ENCODE measurements at places on chromosomes 2 and 18. TPM values are rescaled to one million over a fixed set of nuclear protein-coding genes. Genes with fewer than 3 reads are reported as not detected.

GRCh38 chr2:48131539-48132270, 225.4 kb upstream of the FBXO11 start:
- no peak overlapping the region for H3K27ac ChIP-seq
- DNase-seq = no peak
- H3K36me3 ChIP-seq = no peaks in the 10 kb centered on the region
- peaks cover 3% of the 10 kb centered on the region for H3K27me3 ChIP-seq
- H3K4me1 ChIP-seq = no peaks in the 10 kb centered on the region

DNA sequence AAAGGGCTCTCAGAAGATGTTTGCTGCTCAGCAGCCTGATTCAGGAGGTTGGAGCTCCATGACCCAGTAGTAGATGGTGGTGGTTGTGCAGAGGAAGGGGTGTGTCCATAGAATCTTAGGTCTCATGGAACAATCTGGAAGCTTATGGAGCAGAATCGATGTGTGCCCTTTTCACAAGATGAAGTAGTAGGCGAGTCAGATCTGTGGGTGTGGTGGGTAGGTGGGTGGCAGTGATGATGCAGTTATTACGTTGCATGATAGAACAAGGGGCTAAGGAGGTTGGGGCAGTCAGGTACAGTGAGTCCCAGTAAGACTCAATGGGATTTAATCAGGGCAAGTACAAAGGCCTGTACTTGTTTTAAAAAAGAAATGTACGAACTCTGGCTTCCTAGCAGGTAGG, 9.1 kb downstream of the TET3 start:
- H3K36me3 ChIP-seq = no peaks in the 10 kb centered on the region
- H3K27me3 ChIP-seq = no peaks in the 10 kb centered on the region
- peaks cover 37% of the 10 kb centered on the region for H3K4me1 ChIP-seq
- no peak overlapping the region for H3K4me3 ChIP-seq
- no peak overlapping the region for H3K27ac ChIP-seq

- no peaks in the 10 kb centered on the region for H3K4me1 ChIP-seq
- H3K4me3 ChIP-seq = no peak overlapping the region
- peaks cover 4% of the 10 kb centered on the region for H3K36me3 ChIP-seq
- H3K27me3 ChIP-seq = no peaks in the 10 kb centered on the region
These were observed 162.2 kb downstream of the BABAM2 start for GRCh38 chr2:28052691-28053090.

DNA sequence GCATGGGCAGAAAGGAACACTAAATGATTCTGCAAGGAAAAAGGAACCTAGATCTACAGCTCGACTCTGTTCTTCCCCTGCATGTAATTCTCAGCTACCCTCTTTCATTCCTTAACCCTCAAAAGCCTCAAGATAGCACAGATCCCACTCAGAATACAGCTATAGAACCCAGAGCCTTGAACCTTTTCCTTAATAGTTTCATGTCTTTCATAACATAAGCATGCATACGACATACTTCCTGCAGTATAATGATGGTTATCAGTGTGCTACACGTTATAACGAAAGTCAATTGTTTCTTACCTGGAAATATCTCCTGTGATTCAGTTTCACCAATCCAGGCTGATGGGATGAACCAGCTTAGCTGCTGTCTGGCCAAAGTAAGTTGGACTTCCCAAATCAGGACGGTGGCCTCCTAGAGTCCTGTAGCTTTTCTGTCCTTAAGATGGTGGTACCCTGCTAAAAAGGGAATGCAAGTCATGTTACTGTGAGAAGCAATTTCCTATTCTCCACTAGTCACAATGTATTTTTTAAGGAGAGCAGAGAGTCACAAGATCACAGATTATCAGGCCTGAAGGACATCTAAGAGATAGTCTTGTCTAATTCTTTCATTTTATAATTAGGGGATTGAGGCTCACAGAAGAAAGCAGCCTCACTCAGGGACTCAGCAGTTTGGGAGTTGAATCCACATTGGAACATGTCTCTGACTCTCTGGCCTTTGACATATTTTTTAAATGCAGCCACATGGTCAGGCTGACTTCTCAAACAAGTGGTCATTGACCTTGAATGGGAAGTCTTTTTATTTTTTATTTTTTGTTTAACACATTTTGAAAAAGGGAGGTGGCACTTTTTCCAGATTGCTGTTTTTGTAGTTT, 41.8 kb downstream of the CYRIA start:
- peak overlapping the region; percentile 92 for H3K27ac ChIP-seq
- peaks cover 44% of the 10 kb centered on the region for H3K36me3 ChIP-seq
- no peak overlapping the region for H3K4me3 ChIP-seq
- no peaks in the 10 kb centered on the region for H3K27me3 ChIP-seq

DNA sequence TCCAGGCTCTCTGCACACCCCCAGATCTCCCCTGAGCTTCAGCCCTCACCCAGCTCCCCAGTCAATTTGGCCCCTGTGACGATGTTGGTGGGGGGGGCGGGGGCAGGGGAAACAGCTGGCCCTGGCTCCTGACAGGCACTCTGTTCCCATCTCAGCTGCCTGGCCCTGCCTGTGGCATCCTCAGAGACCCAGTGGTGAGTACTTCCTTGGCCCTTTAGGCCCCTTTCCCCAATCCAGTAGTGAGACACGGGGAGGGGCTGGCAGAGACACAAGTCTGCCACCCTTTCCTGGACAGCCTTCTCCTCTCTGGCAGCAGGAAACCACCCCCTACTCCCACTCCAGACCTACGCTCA, 19.3 kb upstream of the C1QL2 start:
- H3K27me3 ChIP-seq = no peaks in the 10 kb centered on the region
- no peaks in the 10 kb centered on the region for H3K36me3 ChIP-seq
- H3K4me1 ChIP-seq = no peaks in the 10 kb centered on the region
- no peak overlapping the region for H3K27ac ChIP-seq
- no peak overlapping the region for H3K4me3 ChIP-seq

GRCh38 chr2:187986390-187987105, 305.1 kb upstream of the GULP1 start:
- no peaks in the 10 kb centered on the region for H3K27me3 ChIP-seq
- no peak overlapping the region for H3K4me3 ChIP-seq
- H3K4me1 ChIP-seq = peaks cover 20% of the 10 kb centered on the region
- no peak for DNase-seq
- H3K36me3 ChIP-seq = no peaks in the 10 kb centered on the region

DNA sequence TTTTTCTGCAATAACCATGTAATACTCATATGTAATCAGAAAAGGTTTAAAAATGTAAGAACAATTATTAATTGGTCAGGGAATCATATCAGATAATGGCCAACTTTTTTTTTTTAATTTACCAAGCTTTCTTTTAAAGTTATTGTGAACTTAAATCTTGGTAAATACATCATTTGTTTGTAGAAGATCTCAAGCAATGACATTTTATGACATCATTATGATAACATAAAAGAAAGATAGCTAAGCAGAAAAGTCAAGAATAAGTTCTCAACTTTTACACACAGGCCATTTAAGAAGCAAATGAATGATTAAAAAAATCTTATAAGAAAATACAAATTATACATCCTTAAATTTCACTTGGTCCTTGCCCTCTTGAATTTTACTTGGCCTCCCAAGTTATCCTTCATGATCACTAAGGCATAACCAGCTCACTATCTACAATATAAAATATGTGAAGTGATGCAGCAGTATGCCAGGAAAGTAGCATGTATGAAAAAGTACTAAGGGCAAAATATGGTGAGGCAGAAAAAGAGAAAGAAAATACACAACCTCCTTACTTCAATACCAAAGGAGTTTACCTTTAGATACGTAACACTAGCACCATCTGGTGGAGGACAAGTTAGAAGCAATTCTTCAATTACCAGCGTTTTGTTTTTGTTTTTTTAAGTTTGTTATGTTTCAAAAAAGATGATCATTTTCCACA, 116.6 kb downstream of the SRBD1 start:
- no peaks in the 10 kb centered on the region for H3K27me3 ChIP-seq
- no peaks in the 10 kb centered on the region for H3K4me1 ChIP-seq
- H3K4me3 ChIP-seq = no peak overlapping the region
- DNase-seq = peak; percentile 58
- peaks cover 1% of the 10 kb centered on the region for H3K36me3 ChIP-seq

DNA sequence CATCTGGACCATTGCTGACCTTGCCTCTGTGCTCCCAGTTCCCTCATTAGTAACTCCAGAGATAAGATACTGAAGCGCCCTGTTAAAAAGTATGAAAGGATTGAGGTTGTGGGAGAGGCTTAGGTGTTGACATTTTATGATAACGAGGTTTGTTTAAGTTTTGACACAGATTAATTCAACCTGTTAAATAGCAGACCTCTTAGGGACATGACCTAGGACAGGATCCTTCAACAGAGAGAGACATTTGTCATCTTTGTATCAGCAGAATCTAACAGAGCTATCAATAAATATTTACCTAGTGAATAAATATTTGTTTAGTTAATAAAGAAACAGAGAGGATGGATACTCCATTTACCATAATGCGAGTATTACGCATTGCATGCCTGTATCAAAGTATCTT, 99.5 kb downstream of the DCC start:
- H3K4me1 ChIP-seq = no peaks in the 10 kb centered on the region
- H3K4me3 ChIP-seq = no peak overlapping the region
- no peak overlapping the region for H3K27ac ChIP-seq
- DNase-seq = no peak

GRCh38 chr2:160921386-160921964, 238.8 kb upstream of the TANK start:
- DNase-seq = no peak
- H3K4me1 ChIP-seq = no peaks in the 10 kb centered on the region
- no peaks in the 10 kb centered on the region for H3K36me3 ChIP-seq
- no peak overlapping the region for H3K4me3 ChIP-seq
- H3K27me3 ChIP-seq = no peaks in the 10 kb centered on the region
- no peak overlapping the region for H3K27ac ChIP-seq

GRCh38 chr2:23686405-23687029, 240.4 kb downstream of the ATAD2B start:
- no peak for DNase-seq
- H3K27me3 ChIP-seq = no peaks in the 10 kb centered on the region
- H3K36me3 ChIP-seq = no peaks in the 10 kb centered on the region
- no peak overlapping the region for H3K27ac ChIP-seq
- H3K4me1 ChIP-seq = no peaks in the 10 kb centered on the region
- no peak overlapping the region for H3K4me3 ChIP-seq

DNA sequence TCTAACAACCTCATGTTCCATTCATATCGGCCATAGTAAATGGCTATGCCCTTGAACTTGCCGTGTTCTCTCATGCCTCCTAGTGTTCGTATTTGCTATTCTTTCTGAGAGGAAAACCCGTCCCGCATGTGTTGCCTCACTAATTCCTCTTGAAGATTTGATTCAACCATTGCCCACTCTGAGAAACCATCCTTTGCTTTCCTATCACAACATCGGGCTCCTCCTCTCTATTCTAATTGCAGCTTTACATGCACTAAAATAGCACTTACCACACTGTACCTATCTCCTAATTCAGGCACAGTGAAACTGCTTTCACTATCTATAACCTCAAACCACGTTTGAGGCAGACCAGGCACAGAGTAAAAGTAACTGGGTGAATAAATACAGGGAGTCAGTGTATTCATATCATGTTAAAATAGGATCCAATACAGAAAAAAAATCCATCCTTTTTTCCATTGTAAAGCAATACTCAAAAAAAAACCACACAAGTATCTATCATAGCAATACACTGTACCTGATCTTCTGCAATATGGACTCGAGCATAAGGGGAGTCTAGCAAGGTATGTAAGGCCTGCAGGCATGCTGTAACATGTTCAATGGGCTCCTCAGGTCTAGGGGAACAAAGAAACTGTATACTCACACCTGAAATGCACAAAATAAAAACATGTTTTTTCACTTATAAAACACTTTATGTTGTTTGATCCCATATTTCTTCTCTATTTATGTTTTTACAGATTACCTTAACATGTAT, 39.0 kb upstream of the STRN start:
- H3K27me3 ChIP-seq = no peaks in the 10 kb centered on the region
- peak; percentile 46 for DNase-seq
- H3K4me3 ChIP-seq = no peak overlapping the region
- peaks cover 13% of the 10 kb centered on the region for H3K4me1 ChIP-seq
- H3K36me3 ChIP-seq = peaks cover 92% of the 10 kb centered on the region

GRCh38 chr2:197215748-197216360, 94.7 kb downstream of the ANKRD44 start:
- peaks cover 19% of the 10 kb centered on the region for H3K36me3 ChIP-seq
- peaks cover 93% of the 10 kb centered on the region for H3K4me1 ChIP-seq
- H3K27ac ChIP-seq = peak overlapping the region; percentile 95
- no peaks in the 10 kb centered on the region for H3K27me3 ChIP-seq
- no peak for DNase-seq
- H3K4me3 ChIP-seq = no peak overlapping the region

DNA sequence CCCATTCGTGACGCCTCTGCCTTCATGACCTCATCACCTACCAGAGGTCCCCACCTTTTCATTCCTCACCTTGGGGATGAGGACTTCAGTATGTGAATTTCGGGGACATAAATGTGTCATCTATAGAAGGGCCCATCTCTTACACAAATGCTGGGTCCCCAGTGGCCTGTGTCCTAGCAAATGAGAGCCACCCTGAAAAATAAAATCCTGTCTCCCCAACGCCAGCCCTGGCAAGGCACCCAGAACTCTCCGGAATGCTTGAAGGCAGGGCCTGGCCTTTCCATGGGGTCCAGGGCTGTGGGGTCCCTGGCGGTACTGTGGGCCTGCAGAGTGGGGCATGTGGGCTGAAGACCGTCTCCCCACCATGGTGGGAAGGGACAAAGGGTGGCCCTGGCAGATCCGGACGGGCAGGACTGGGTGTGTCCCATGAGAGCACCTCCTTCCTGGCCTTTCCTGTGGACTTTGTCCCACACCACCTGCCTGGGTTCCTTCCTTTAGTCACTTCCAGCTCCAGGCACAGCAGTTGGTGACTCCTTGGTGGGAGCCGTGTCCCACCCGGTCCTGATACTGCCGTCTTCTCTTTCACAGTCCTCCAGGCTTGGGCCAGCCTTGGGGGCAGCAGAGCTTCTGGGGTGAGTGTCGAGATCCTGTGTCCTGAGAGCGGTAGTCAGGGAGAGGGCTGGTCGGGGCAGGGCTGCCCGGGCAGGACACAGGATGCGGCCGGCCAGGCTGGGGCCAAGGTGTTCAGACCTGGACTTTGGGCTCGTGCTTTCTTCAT, 18.6 kb downstream of the CAPN10 start:
- no peaks in the 10 kb centered on the region for H3K27me3 ChIP-seq
- no peaks in the 10 kb centered on the region for H3K36me3 ChIP-seq
- no peak overlapping the region for H3K27ac ChIP-seq
- H3K4me1 ChIP-seq = no peaks in the 10 kb centered on the region
- H3K4me3 ChIP-seq = no peak overlapping the region
- no peak for DNase-seq

Gene ESPNL
- total RNA-seq = 1.6 TPM

Gene BCL2
- total RNA-seq = 144 TPM

Gene COBLL1
- total RNA-seq = 234 TPM

Gene LYPD6B
- 1.2 TPM for total RNA-seq

Gene UGT1A10
- not detected for total RNA-seq

Gene SIX2
- not detected for total RNA-seq

Gene CLHC1
- total RNA-seq = 12.8 TPM

Gene RFTN2
- not detected for total RNA-seq
